ENCODE measurements at places on chromosomes 3 and 15.
A peak's percentile ranks its signal among the peaks of the same experiment; 100 is the strongest.

DNA sequence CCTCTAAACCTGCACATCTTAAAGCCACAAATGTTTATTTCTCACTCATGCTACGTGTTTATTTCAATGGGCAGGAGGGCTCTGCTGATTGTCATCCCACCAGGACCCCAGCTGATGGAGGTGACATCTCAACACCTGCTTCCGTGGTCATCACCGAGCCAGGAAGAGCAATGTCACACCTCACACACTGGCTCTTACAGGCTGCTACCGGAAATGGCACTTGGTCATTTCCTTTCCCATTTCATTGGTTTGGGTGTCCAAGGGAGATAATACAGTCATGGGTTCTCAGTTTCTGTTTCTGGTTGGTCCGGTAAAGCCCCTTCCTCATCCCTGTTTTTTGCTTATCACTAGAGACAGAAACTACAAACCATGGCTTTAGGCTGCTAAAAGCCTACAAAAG lies 41.9 kb downstream of the ABHD2 start:
- no peak for DNase-seq

GRCh38 chr3:32257641-32258438 lies 19.4 kb downstream of the CMTM8 start:
- no peak for DNase-seq

DNA sequence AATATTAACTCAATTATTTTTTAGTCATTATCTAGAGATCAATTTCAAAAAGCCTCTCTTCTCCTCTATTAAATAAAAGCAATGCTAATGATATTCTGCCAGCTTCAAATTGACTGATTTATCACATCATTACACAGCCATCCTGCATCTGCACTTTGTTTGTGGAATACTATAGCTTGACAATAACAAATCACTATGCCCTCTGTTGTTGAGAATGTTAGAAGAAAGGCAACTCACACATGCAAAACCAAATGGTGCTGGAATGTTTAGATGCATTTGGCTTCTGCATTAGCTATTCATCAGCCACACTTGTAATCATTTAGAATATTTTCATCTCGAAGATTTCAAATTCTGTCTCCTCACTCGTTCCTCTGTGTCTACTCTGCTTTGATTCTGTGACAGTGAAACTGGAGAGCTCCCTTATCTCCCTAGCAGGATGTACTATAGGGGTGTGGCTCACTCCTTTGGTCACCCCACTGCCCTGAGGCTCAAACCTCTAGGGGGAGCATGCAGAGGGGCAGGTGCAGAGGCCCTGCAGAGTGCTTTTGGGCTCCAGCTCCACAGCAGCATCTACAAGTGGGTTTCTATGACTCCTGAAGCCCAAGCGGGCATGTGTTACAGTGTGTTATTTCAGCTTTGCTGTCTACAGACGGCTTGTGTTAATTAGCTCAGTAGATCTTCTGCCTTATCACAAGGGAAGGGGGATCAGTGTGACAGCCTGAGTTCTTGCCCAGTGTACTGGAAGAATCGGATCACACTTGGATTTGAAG lies 454.1 kb upstream of the BCHE start:
- DNase-seq = no peak

GRCh38 chr15:84889991-84890669 lies 5.7 kb downstream of the SLC28A1 start:
- DNase-seq = no peak

DNA sequence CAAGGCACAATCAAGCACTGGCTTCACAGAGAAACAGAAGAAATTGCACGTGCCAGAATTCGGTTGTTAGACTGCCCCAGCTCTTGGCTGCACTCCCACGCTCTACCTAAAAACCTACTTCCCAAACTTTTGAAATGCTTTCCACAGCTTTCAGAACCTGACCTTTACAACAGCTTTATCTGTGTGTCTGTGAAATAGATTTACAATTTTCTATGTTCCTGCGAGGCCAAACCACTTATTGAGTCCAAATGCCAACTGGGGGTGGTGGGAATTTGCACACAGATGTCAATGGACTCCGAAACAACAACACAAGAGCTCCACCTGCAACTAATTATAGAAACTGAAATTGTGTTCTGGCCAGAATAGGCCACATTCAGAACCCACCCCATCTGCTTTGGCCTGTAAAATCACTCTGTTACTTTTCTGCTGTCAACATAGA lies 44.6 kb downstream of the ERC2 start:
- DNase-seq = peak; percentile 6
